Astrocyte of the cerebellum (primary cell): ENCODE measurements at places on chromosomes 4 and X.

- DNase-seq: no peak
Measured at GRCh38 chrX:109440475-109440874, 41.4 kb downstream of the GUCY2F start.

- no peak for DNase-seq
Measured at GRCh38 chrX:37553476-37553875, 18.0 kb upstream of the LANCL3 start.

- no peak for DNase-seq
Measured at GRCh38 chrX:130606425-130606824, 204.6 kb downstream of the RBMX2 start.

DNA sequence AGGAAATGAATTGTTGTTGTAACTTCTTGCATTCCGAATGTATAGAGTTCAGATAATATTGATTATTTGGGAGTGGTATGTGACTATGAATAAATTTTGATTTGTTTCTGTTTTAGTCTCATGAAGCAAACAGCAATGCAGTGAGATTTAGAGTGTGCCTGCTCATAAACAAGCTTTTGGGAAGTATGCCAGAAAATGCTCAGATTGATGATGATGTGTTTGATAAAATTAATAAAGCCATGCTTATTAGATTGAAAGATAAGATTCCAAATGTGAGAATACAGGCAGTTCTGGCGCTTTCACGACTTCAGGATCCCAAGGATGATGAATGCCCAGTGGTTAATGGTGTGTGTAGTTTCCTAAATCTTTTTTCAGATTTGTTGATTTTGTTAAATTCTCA, 2.0 kb downstream of the NCAPG start:
- no peak for DNase-seq

DNA sequence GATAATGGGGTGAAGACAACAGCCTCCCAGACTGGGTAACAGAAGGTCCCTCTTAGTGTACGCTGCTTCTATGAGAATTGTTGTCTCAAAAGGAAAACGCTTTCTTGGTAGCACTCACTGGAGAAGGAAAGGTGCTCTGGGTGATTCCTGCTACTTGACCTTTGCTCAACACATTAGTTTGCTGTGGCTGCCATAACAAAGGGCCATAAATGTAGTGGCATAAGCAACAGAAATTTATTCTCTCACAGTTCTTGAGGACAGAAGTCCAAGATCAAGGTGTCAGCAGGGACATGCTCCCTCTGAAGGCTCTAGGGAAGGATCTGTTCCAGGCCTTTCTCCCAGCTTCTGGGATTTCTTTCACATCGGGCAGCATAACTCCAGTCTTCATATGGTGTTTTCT, 19.0 kb downstream of the HCCS start:
- DNase-seq: no peak

DNA sequence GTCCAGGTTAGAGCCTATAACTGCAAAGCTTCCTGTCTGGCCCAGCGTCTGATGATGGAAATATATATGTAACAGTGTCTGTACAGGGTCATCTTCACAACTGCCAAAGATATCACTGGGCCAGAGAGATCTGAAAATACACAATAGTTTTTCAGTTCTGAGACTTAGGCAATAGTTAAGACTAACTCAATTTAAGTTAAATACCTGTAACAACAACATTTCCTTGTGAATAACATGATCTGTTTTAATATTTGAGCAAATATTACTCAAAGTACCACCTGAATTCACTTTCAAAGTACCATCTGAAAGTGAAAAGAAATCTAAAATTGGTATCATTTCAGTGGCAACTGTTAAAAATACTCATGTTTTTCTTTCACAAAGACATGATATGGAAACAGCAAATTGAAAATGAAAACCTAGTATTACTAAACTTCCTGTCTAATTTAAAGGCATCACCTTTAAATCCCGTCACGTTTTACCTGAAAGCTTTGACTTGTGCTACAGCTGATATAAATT, 9.6 kb downstream of the ZAR1 start:
- no peak for DNase-seq

- DNase-seq: no peak
Measured at GRCh38 chr4:19159874-19160273, 1091.8 kb upstream of the SLIT2 start.

GRCh38 chr4:20086067-20086798, 165.5 kb upstream of the SLIT2 start:
- DNase-seq: no peak

DNA sequence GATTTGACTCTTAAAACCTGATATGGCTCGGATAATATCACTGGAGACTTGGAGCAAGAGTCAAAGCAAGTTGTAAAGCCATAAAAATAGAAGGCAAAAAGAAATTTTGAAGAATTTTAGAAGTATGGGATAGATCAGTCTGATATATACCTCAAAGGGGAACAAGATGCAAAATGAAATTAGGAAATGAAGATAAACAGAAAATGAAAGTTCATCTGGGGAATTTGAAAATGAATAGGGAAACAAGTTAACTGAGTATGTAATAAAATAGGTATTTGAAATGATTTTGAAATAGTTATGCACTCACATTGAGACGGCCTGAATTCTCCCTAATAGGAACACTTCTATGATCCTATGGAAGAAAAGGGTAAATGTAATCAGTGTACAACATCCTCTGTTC, 5.7 kb downstream of the CYP2U1 start:
- DNase-seq: no peak

GRCh38 chrX:78307665-78308064, 19.7 kb downstream of the CYSLTR1 start:
- no peak for DNase-seq

GRCh38 chrX:137482136-137482535, 83.8 kb upstream of the ZIC3 start:
- DNase-seq: no peak

DNA sequence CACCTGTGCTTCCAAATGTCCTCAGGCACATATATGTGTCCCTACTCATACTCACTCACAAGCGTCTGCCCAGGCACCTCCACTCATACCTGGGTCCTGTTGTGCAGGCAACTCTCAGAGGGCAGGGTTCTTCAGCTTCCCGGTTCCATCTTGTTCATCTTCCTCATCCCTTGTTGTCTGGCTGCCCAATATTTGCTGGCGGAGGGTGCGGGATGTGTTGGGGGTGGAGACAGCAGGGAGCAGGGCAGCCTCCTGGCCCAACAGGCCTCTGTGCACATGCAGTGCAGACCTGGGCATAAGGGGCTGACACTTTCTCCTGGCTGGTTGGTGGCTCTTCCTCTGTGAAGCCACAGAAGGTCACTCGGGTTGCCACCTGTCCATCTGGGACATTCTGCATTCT, 32.1 kb downstream of the NBDY start:
- no peak for DNase-seq

- no peak for DNase-seq
Measured at GRCh38 chr4:61628727-61629126, 428.6 kb downstream of the ADGRL3 start.

DNA sequence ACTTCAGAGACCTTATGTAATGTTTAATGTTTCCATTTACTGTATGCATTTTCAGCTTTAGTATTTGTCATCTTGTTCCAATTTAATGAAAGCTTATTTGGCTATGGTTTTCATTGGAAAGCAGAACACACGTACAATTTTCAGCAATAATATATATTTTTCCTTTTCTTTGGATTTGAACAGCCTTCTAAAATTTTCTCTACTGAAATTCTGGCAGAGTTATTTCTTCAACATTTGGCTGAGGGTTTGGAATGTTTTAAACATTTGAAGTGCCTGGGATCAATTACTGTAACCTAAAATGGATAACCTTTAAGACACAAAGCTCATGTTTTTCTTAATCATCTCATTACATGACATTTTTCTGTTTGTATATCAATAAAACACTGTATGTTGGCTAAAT, 156.9 kb downstream of the TENM3 start:
- DNase-seq: no peak

DNA sequence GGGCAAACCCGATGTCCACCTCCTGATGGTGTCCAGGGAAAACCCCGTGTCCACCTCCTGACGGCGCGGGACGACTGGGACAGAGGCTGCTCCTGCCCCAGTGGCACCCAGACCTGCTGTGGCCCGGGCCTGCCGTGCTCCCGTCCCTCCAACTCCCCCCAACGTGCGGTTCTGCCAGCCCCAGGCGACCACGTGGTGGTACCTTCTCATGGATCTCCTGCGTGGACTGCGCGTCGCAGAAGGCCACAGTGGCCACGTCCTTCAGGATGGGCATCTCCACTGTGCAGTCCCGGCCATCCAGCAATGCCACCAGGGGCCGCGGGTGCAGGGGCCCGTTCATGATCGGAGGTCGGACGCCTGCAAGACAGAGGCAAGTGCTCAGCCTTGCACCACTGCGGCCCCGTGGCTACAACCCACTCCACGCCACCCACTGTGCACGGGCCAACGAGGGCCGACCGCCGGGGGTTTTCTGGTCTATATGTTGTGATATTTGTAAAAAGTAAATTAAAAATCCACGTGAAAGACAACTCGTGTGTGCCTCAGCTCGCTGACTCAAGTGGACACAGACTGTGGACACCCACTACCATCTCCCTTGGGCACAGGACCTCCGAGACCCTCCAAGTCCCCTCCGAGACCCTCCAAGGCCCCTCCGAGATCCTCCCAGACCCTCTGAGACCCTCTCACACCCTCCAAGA, 10.8 kb downstream of the CTBP1 start:
- DNase-seq: no peak
